ENCODE measurements at places on chromosomes 4 and X. TPM values are rescaled to one million over a fixed set of nuclear protein-coding genes. Genes with fewer than 3 reads are reported as not detected.

PLAC1 gene
- total RNA-seq: 0.34 TPM

HGFAC gene
- 0.32 TPM for total RNA-seq

HSD17B13 gene
- not detected for total RNA-seq

ERCC6L gene
- not detected for total RNA-seq

DNA sequence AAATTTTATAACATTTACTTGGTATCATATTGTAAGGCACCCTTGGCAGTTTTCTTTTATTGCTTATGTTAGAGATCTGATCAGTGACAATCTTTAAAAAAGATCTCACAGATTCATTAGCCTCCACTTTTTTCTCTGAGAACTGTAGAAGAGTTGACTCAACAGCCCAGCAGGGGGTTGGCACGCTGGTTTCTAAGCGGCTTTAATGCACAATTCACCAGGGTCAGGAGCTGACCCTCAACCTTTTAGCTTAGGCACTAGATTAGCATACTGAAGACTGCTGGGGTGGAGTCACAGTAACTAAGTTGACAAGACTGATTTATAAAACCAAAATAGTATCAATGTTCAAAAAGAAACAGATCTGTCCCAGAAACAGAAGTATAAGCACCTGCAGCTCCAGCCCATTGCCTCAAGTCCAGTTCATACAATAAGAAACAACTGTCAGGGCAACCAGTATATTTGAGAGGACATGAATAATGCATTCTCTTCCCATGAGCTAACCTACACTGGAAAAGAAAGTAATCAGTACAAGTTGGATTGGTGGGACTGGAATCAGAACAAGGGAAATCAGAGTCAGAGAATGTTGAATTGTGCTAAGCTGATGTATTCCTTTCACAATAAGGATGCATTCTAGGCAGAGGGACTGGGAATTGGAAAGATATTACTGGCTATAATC lies 77.6 kb downstream of the PDE5A start:
- no peak for DNase-seq

BEX1 gene
- total RNA-seq: not detected

GRCh38 chr4:112861691-112862674 lies 187.5 kb upstream of the ANK2 start:
- DNase-seq: no peak

GPR82 gene
- total RNA-seq: not detected

DNA sequence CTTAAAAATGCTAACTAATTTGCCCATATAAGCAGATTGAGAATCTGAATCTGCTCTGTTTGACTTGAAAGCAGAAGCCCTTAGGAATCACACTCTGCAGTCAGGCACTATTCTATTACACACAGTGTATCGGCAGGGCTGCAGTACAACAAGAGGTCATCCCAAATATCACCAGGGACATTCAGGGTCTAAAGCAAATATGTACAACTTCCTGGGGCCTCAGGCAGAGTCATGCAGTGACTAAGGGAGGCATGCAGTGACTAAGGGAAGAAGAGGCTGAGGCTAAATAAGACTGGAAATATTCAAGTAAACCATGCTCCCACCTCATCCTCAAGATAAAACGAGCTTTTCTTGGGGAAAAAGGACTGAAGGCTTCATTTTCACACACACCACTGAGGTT lies 20.9 kb downstream of the MAPK10 start:
- no peak for DNase-seq

GRCh38 chr4:170374770-170375169 lies 285.0 kb upstream of the AADAT start:
- DNase-seq: no peak

- DNase-seq: no peak
Observed at GRCh38 chr4:16443504-16444088, 217.3 kb upstream of the TAPT1 start.

- no peak for DNase-seq
Observed at GRCh38 chr4:151692443-151692782, 68.4 kb downstream of the GATB start.

- no peak for DNase-seq
Observed at GRCh38 chr4:141642063-141642462, 5.7 kb downstream of the IL15 start.
